ENCODE measurements at places on chromosomes 3 and 15.
A peak's percentile ranks its signal among the peaks of the same experiment; 100 is the strongest.

- peaks cover 21% of the 10 kb centered on the region for H3K36me3 ChIP-seq
- no peak overlapping the region for H3K4me3 ChIP-seq
- H3K27me3 ChIP-seq, result no peaks in the 10 kb centered on the region
- H3K4me1 ChIP-seq, result peaks cover 45% of the 10 kb centered on the region
- no peak overlapping the region for H3K27ac ChIP-seq
- no peak for DNase-seq
These were observed 5.0 kb downstream of the TOMM70 start for GRCh38 chr3:100395679-100396431.

DNA sequence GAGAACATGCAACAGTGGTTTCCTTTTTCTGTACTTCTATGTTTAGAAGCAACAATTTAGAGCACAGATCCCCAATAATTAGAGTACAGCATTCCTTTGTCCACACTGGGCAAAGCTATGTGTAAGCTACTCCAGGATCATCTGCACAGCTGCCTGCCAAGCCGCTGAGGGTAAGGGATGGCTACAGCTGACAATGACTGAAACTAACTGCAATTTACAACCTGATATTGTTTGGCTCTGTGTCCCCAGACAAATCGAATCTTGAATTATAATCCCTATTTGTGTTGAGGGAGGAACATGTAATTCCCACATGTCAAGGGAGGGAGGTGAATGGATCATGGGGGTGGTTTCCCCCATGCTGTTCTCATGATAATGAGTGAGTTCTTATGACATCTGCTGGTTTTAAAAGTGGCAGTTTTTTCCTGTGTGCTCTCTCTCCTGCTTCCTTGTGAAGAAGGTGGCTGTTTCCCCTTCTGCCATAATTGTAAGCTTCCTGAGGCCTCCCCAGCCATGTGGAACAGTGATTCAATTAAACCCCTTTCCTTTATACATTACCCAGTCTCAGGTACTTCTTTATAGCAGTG, 54.8 kb upstream of the TNFSF10 start:
- no peak for DNase-seq
- H3K4me3 ChIP-seq, result no peak overlapping the region
- H3K27me3 ChIP-seq, result peaks cover 13% of the 10 kb centered on the region
- H3K36me3 ChIP-seq, result no peaks in the 10 kb centered on the region
- no peak overlapping the region for H3K27ac ChIP-seq

- no peaks in the 10 kb centered on the region for H3K36me3 ChIP-seq
- no peaks in the 10 kb centered on the region for H3K4me1 ChIP-seq
- DNase-seq, result no peak
- 0 out of 2 replicates have a peak, but pooled peaks cover 2% of the 10 kb centered on the region for H3K27me3 ChIP-seq
These were observed 569.6 kb upstream of the ROBO2 start for GRCh38 chr3:76470285-76470684.

DNA sequence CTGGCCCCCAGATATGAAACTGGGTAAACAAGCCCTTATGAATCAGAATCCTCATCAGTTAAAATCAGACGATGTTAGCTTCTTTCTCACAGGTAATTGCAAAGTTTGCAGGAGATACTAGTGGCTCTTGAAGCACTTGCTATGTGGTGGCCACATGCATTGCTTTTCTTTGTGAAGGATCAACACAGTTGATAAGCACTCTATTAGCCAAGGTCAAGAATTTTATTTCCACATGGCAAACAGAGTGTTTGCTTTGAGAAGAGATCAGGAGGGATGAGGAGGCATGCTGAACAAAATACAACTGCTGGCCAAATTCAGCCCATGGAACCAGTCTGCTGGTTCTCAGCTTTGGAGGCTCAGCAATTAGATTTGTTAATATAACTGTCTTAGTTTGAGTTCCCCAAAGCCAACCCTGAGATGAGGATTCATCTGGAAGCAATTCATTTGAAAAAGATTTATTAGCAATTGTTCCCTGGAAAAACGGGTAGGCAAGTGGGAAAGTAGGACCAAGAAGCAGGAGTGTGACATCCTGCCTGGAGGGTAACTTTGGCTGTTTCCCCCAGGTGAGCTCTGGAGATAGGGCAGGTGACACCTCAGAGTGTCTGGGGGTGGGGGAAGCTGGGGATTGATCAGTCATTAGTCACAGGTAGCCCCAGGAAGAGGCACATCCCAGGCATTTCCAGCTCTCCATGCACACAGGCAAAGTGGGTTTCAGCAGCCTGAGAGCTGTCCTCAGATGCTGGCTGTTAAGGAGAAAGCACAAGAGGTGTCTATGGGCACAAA, 180.3 kb downstream of the ABHD5 start:
- H3K27ac ChIP-seq, result peak overlapping the region; percentile 98
- H3K27me3 ChIP-seq, result no peaks in the 10 kb centered on the region
- DNase-seq, result no peak
- peak overlapping the region; percentile 67 for H3K4me3 ChIP-seq
- no peaks in the 10 kb centered on the region for H3K36me3 ChIP-seq

DNA sequence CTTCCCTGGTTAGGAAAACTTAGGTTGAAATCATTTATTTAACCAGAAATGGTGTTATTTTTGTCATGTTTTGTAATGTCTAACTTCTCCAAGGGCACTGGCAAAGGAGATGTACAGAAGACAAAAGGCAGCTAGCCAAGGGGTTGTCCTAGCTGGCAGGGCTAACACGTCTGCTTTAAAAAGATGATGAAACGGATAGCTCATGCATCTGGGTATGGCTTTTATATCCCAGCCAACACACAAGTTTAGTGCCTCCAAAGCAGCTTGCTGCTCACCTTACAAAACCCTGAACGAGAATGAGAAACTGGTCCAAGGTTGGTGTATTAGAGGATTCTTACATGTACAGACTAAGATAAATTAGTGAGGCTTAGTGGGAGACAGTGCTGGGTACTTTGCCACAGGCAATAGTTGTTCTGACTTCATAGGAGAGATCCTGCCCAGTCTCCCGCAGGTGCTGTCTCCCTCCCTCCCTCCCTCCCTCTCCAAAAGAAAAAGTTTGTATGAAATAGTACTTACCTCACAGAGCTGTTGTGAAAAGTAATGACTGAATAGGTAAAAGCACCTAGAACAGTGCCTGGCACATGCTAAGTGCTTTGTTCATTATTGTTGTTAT, 47.8 kb downstream of the KCNMB2 start:
- H3K4me1 ChIP-seq, result no peaks in the 10 kb centered on the region
- no peak for DNase-seq
- no peaks in the 10 kb centered on the region for H3K36me3 ChIP-seq
- H3K4me3 ChIP-seq, result no peak overlapping the region

Data from HFFc6 (cell line).